ENCODE measurements at places on chromosomes 1 and 21. TPM values are rescaled to one million over a fixed set of nuclear protein-coding genes. Genes with fewer than 3 reads are reported as not detected.

The OVAAL gene
- polyA plus RNA-seq = not detected

The LRRIQ3 gene
- 0.65 TPM for polyA plus RNA-seq

The NMNAT1 gene
- polyA plus RNA-seq = 4.1 TPM

The MPZ gene
- 2.0 TPM for polyA plus RNA-seq

The MYOM3 gene
- polyA plus RNA-seq = 0.09 TPM
